ENCODE measurements at places on chromosomes 6 and 20.

GRCh38 chr6:235763-236360, 56.4 kb upstream of the DUSP22 start:
- no peak for DNase-seq

DNA sequence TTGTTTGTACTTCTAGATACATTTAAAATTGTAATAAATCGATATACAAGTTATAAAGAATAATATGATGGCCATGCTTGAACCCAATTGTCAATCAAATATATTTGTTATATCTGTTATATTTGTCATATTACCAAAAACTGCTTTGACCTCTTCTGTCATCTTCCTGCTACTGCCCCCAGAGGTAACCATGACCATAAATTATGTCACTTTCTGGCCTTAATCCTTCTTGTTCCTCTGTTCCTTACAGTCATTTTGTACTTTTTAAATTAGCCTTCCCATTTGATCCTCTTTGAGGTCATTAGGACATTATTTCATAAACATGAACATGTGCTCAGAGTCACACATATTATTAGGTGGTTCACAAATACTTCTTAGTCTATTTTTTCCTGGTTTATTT, 124.7 kb downstream of the HFE start:
- no peak for DNase-seq

- DNase-seq = no peak
Observed at GRCh38 chr6:133610971-133611370, 277.9 kb upstream of the TCF21 start.

GRCh38 chr20:61558726-61559125, 306.7 kb downstream of the CDH4 start:
- DNase-seq = no peak

GRCh38 chr20:38249536-38250310, 10.8 kb downstream of the KIAA1755 start:
- DNase-seq = no peak

- no peak for DNase-seq
Observed at GRCh38 chr20:61391812-61392520, 139.9 kb downstream of the CDH4 start.

DNA sequence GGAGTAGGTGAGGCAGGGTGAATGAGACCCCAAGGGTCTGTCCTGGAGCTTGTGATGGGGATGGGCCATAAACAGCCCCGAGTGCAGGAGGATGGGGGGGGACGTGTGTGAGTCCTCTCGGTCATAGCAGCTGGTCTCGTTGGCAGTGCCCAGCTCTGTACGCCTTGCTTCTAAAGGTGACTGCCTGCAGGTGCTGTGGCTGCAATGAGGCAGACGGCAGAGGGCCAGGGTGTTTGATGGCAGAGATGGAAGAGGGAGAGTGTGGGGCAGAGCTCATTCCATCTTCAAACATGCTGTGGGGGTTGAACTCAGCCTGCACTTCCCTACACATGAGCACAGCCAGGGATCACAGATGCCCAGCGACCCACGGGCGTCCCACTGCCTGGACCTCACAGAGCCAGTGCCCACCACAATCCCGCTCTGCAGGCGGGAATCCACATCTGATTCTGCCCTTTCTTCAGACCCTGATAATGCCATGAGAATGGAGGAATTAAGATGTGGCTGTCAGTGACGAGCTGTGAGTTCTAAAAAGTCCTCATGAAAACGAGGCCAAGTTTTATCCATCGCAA, 123.3 kb upstream of the CDH4 start:
- DNase-seq = no peak

- no peak for DNase-seq
Observed at GRCh38 chr6:1915226-1915625, 305.5 kb downstream of the FOXC1 start.

DNA sequence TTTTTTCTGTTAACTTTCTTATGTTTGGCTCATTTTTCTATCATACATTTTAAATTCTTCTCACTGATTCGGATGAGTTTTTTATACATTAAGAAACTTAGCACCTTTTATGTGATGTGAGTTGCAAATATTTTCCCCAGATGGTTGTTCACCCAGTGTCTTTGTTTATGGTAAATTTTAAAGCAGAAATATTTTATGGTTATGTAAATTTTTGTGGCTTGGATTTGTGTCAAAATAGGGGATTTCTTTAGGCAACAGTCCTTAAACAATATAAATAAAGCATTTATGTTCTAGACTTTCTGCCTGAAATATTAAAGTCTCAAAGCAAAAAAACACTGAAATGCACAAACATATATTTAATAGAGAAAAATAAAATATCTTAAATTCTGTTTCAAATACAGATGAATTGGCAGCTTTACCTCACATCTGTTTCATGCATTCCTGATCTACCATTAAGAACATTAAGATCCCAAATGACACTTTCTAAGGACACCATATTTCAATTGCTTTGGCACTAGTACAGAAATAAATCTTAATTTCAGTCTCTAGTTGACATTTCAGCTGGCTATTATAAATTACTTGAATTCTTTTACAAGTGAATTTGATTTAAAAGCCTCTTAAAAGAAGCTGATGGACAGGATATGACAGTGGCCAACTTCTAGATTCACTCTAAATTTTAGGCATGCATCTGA, 646.6 kb downstream of the HACE1 start:
- DNase-seq = no peak

DNA sequence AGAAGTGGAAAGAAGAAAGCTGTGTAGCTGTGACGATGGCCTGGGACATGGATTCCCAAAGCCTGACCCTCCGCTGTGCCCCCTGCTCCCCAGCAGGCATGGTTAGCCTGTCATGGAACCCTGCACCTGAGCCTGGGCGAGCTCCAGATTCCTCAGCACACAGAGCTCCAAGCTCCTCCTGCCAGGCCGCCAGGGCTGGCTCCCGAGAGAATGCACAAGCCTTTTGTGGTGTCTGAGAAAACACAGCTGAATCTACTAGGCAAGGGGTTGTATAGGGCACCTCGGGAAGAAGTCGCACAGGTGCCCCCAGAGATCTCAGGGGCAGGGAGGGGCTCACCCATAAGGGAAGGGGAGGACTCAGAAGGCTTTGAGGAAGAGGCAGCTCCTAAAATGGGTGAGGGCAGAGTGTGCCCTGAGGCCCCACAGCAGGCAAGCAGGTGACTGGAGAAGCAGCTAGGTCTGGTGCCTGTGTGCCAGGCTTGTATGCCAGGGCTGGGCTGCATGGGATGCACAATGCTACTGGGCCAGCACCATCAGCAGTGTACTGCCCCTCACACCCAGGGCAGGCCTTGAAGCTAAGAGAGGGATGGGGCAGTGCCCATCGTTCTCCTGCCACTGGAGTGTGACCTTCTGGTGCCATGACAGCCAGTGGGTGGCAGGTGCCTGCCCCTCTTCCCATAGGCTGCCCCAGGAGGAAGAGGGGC, 64.3 kb upstream of the CD93 start:
- no peak for DNase-seq

DNA sequence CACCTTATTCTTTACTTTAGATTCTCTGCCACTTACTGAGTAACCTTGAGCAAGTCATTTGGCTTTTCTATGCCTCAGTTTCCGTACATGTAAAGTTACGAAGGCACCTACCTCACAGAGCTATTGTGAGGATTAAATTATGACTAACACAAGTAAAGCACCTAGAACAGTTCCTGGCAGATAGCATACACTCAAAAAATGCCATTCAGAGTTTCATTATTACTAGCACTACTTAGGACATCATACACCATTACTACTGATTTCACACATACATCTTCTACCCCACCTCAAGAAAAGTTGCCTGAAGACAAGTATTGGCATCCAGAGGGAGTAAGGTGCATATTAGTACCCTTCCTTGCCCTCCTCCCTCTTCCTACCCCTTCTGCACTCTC, 107.8 kb downstream of the OGFRL1 start:
- DNase-seq = no peak

- DNase-seq = no peak
Observed at GRCh38 chr6:124119596-124119995, 315.9 kb downstream of the NKAIN2 start.

GRCh38 chr20:20499439-20499838, 131.5 kb downstream of the INSM1 start:
- no peak for DNase-seq

GRCh38 chr20:3238616-3239025, 369 bp downstream of the SLC4A11 start:
- DNase-seq = peak; percentile 51

DNA sequence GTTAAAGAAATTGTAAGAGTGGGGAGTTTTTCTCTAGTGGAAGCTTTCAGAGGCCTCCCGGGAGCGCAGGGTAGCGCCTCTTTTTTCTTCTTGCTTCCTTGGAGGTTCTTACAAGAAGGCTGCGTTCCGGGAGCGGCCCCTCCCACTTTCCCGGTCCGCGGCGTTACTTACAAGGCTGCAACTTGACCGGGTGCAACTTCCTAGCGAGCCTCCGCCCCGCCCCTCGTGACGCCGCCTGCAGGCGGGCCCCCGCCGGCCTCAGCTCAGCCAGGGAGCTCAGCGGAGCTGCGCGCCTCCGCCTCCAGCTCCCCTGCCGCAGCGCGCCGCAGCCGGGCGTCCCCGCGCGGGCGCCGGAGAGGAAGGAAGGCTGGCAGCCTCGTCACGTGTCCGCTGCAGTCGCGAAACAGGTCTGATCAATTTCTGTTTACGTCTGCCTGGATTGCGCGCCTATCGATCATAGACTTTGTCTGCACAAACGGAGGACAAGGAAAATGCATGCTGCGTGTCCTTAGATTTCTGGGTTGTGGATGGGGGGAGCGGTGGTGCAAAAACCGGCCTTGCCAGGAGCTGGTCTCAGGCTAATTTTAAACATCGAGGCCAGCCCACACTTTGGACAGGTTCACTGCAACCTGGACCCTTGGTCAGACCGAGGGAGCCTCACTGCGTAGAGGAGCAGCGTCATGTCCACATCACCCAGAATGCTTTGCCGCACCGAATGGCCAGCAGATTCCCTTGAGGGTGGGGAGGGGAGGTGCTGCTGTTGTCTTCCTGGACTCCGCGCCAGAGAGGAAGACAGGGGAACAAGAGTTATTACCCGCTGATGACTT, at the start of the genes FAM217B and PPP1R3D:
TSS of gene FAM217B (plus strand) at position 261 of the 827 bp plus-strand sequence. CDS start 3,555 bp downstream, outside the sequence.
TSS of gene PPP1R3D (minus strand) at position 177 of the 827 bp plus-strand sequence. CDS start 374 bp downstream, outside the sequence.
- DNase-seq = peak; percentile 88

- DNase-seq = no peak
Observed at GRCh38 chr20:53769041-53769440, 175.4 kb upstream of the ZNF217 start.

Measured in HEK293T (cell line).